ENCODE measurements at places on chromosomes 3 and 15.

- DNase-seq: no peak
Observed at GRCh38 chr3:132432639-132433038, 15.3 kb downstream of the DNAJC13 start.

- DNase-seq: no peak
Observed at GRCh38 chr3:5116538-5116937, 5.6 kb upstream of the ARL8B start.

DNA sequence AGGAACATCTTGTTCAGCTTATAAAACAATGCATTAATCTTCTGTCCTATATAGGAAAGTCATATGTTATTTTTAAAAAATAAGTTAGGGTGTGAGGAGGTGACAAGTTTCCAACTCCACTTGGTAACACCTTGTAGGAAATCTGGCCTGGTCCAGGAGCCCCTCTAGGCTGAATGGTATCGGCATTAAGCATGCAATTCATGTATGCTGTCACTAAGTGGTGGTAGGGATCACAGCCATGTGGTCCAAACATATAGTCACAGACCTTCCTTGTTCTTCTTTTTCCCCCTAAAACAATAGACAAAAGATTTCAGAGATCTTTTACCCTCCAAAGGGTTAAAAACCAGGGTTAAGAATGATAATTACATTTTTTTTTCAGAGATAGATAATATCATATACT is 4.2 kb upstream of the APBA2 start:
- DNase-seq: no peak

GRCh38 chr15:39275066-39275465 is 305.8 kb upstream of the THBS1 start:
- no peak for DNase-seq

DNA sequence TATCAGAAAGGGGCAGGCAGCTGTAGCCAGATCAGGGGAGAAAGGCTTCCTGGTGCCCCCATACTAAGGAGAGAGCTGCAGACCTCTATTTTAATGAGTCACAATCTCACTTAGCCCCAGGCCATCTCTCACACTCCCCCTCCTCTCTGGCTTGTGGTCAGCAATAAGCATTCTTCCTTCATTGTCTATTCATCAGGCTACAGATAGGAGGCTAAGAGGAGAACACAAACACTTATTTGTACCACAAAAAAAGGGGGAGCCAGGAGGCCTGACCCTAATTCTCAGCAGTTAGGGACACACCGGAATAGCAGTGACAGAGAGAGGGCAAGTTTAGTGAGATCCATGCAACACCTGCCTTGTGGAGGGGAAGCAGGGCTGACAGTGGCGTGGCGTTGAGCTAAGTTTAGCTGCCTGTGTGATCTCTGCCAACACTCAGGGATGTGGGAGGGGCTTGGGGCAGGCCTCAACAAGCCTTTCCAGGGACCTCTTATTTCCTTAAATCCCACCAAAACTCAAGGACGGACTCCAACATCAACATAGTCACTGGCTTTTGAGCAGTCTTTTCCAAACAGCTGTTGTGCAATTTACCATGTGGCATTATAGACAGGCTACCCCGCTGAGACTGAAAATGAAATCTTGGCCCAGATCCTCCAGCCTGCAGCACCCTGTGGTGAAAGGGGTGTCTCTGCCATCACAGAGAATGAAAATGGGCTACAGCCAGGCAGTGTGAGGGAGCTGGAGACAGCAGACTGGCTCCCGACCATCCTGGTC is 191.9 kb upstream of the TSC22D2 start:
- peak; percentile 55 for DNase-seq

GRCh38 chr3:184368586-184369183 is 7.2 kb downstream of the POLR2H start:
- DNase-seq: no peak

DNA sequence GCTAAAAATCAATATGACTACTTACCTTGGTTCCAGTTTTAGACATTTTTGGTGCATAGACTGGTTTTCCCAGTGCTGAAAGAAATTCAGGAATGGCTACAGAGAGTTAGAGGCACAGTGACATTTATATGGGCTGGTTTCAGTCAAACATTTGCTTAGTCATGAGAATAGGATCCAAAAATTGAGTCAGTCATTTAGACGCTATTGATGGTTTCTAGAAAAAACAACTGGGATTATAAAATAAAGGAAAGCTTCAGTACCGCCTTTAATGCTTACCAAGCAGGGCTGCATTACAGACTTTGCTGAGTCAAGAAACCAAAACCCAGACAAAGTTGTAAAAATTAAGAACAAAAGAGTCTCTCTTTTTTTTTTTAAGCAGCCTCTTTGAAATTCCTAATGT is at the start of gene CRYGS:
CRYGS (minus strand) TSS at position 100 of the 400 bp plus-strand sequence; CDS start at position 46, 54 bp downstream.
- DNase-seq: no peak

GRCh38 chr3:191300422-191300821 is 28.8 kb upstream of the CCDC50 start:
- no peak for DNase-seq

DNA sequence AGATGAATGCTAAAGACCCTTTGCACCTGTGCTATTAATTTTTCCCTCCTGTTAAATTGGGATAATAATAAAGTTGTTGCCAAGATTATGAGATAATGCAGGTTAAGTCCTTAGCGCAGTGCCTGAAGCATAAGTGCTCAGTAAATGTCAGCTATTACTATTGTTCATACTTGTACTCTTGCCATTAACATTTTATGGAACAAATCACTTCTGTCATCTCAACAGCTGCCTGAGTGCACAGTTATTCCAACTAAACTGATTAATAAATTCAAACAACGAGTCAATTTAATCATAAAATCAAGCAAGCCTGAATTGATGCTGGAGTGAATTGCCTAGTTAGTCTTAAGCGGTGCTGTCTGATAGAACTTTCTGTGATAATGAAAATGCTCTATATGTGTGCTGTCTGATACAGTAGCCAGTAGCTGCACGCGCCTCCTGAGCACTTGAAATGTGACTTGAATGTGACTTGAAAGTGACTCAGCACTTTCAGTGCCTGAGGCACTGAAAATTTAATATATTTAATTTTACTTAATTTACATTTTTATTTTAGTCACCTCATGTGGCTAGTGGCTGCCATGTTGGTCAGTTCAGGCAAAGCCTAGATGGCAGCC is 198.7 kb upstream of the PFN2 start:
- no peak for DNase-seq
